Kidney (tissue), 22 donors: ENCODE measurements at places on chromosomes 1 and 21.

DNA sequence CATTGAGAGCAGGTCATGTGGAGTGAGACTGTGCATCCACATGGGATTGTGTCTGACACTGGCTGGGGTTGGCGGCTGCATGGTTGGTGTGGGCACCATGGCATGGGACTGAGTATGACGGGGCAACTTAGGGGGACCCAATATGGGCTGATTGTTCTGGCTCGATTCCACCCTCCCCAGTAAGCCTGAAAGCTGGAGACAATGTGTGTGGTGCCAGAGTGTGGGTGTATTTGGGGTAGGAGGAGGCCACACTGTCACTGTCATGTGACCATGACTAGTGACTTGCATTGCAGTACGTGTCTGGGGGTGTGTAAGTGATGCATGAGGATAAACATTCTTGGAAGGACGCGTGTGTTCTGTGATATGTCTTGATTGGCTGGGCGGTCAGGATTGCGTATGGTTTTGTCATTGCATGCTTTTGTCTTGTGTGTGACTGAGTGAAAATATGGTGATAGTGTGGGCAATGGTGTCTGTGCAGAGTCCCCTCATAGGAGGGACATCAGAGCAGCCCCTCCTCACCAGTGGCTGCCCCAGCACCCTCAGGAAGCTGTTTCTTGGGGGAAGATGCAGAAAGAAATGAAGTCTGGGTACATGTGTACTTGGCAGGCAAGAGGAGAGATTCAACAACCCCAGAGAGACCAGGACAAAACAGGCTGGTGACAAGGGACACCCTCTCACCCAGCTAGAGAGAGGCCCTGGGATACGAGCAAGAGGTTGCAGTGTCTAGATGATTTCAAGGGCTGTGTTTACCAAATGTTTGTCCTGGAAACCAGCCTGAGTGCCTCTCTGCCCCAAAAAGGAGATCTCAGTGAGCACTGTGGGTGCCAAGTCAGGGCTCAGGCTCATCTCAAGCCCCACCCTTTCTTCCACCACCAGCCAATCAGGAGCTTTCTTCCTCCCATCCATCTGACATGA lies 36.3 kb downstream of the SDC3 start:
- DNase-seq = no peak

DNA sequence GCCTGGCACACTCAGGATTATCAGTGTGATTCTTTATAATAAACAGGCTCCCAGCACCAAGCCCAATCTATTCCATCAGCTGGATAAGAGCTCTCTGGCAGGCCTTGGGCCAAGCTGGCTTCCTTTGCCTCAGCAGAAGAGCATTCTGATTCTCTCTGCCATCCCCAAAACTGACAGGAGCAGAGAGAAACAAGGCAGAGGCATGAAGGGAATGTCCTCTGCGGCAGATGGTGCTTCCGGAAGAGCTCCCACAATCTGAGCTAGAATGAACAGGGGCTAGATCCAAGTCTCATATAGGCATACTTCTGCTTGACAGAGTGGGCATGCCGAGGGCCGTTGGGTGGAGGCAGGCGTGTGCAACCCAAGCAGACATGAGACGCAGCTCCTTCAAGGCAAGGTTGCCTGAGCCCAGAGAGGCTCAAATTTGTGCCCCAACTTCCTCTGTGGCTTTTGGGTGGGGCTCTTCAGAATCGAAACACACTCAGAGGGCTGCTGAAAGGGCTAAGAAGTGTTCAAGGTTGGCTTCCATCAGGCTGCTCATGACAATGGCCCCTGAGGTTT lies 4.0 kb downstream of the CAPN2 start:
- DNase-seq = no peak

DNA sequence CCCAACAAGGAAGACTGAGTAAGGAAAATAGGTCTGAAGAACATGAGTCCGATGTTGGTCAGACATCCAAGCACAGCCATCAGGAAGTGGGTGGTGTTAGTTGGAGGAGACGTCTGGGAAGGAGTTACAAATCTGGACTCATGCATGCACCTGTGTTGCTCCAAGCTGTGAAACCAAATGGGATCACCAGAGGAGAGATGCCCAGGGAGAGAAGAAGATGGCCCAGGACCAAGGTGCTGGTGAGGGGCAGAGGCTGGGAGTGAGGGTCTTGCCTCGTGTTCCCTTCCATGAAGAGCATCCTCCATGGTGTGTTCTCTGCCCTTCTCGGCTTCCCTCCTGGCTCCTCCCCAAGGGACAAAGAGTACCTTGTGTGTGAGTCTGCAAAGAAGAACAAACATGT lies 405.6 kb downstream of the NPHP4 start:
- no peak for DNase-seq

DNA sequence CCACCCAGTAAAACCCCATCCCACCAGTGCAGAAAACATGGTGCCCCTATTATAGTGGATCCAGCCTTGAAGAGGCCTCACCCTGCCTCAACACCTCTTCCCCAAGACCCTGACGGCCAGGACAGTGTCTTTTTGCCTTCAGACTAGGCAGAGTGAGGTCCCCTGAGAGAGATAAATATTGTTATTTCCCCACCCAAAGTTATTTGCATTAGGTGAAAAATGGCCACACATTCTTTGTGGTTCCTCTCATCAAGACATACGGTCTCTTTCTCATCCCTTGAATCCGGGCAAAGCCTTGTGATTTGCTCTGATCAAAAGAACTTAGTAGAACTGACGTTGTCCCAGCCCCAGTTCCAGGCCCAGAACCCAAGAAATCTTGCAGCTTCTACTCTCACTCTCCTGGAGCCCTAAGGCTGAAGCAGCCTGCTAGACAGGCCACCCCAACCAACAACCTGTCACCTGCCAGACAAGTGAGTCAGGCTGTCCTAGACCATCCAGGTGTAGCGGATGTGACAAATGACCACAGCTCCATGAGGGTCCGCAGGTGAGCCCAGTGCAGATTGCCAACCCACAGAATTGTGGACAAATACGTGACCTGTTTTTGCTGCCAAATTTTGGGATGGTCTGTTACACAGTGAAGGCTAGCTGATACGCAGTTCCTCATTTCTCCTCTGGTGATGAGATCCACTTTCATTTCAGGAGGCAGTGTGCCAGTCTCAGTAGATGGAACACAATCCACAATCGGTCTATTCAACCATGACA lies 8.1 kb upstream of the SSU72 start:
- DNase-seq = no peak

DNA sequence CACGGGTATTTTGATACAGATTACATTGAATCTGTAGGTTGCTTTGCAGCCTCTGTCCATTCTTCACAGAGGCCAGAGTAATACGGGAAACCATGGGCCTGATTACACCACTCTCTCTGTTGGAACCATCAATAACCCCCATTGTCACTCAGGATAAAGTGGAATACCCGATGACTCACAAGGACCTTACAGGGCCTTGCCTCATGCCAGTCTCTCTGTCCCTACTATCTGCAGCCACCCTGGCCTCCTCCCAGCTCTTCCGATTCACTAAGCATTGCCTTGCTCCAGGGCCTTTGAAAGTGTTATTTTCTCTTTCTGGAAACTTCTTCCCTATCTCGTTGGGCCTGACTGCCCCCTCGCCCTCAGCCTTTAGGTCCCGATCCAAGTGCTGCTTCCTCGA lies 61.7 kb downstream of the HMGB4 start:
- DNase-seq = no peak
